ENCODE measurements at places on chromosomes 3 and 15.

DNA sequence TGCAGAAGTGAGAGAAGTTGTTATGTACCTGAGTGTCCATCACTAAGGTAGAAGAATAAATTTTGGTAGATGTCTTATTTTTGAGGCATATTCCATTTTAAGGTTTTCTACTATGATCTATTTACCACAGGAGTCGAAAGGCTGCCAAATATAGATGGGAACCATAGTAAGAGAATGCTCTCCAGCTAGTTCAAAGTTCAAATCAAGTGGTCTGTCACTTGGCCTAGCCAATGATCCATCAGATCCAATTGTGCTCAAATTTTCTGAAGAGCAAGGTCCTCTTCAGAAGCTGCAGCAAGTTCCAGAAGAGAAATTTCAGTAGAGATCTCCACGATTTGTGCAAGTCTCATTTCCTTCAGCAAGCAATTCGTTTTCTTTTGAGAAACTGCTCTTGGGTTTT is 10.9 kb downstream of the PROS1 start:
- no peak for DNase-seq

DNA sequence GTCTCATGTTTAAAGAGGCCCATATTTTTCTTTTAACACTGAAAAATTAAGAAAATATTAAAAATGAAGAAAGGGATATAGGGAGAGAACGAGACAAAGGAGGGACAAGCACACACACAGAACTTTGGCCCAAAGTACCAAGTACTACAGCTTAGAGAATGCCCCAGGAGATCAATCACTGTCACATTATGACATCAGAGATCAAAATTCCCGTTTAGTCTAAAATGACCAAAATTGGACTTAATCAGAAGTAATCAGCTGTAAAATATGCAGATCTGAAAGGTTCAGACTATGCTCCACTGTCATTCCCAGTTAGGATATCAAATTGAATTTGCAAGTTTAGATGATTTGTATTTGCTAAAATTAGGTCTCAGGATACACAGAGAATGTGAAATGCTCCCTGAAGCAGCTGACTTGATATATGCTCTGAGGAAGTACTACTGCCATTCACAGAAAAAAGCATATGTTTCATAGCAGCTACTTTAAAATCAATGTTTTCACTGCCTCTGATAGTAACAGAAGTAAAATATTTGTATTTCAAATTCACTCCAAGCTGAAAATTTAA is 123.0 kb downstream of the PEAK1 start:
- no peak for DNase-seq

DNA sequence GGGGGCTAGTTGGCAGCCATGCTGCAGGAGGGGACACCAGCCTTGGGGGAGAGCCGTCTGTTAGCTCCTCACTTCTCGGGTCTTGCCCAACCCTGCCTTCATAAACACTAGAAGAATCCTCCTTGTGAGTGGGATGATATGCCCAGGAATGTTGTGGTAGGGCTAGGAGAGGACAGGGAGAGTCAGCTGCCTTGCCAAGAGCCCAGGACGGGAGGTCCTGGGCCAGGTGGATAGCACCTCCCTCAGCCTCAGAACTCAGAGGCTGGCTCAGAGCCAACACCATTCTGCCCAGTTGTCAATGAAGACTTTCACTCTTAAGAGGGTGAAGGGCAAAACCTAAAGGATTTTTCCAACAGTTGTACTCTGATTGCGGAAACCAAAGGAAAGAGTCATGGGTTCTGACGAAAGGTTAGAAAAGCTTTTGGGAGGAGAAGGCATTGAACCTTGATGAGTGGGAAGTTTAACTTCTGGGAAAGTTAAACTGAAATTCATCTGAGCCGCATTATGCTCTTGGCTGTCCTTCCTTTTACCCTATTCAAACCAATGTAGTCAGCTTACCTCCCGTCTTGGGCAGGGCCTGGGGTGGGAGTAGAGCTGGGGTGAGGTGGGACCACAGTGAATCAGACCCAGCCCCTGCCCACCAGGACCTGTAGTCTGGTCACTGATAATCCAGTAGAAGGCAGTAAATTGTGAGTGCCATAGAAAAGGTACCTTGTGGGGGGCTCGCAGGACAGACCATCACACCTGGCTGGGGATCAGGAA is 81.9 kb downstream of the FAM43A start:
- no peak for DNase-seq

GRCh38 chr15:58442122-58442521 is 10.3 kb downstream of the LIPC start:
- DNase-seq, result no peak

- no peak for DNase-seq
These were observed 108.0 kb downstream of the KCNH8 start for GRCh38 chr3:19256313-19256712.

DNA sequence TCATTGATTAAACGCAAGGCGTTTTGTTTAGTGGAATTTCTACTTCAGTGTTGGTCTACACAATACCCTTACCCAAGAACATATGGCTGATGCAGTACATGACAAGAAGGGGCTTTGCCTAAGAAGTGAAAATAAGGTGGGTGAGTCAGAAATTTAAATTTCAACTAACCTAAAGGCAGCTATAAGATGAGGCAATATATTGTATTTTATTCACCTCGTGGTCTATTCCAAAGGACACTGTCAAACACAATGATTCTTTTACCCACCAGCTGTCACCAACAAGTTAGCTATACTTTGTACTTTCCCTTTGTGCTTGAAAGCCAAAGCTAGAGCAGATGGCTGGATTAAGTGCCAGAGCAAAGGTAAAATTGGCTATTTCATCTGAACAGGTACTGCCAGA is 10.9 kb upstream of the SETMAR start:
- DNase-seq, result no peak

DNA sequence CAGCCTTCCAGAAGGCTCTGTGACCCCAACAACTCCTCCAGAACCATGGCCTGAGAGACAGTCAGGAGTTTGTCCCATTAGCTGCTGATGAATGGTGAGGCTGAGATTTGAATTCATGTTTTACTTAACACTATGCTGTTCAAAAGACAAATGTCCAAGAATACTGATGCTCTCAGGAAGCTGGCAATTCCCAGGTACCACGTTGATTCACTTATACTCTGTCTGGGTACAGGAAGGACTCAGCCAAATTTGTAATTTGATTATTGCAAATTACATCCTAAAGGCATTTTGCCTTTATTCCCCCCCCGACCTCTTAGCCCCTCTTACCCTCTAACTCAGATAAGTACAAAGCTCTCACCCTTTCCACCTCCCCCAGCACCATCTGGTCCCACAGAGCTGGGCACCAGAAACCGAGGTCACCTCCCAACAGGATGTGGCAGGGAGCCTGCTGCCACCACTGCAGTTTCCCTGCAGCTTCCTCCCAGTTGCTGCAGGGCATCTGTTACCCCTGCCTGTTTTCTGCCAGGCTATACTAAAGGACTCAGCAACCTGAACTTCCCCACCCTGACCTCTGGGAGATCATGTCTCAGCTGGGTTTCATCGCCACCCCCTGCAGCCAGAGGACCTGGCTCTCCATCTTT is 33.6 kb downstream of the EAF1 start:
- DNase-seq, result no peak

DNA sequence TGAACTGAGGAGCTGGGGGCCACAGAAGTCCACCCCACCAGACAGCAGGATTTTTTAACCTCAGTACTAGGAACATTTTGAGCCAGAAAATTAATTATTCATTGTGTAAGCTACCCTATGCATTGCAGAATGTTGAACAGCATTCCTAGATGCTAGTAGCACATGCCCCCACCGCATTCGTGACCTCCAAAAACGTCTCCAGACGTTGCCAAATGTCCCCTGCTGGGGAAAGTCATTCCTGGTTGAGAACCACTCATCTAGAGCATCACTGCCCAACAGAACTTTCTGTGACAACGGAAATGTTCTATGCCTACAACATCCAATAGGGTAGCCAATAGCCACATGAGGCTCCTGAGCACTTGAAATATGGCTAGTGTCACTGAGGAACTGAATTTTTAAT is 333.5 kb downstream of the FOXP1 start:
- no peak for DNase-seq

DNA sequence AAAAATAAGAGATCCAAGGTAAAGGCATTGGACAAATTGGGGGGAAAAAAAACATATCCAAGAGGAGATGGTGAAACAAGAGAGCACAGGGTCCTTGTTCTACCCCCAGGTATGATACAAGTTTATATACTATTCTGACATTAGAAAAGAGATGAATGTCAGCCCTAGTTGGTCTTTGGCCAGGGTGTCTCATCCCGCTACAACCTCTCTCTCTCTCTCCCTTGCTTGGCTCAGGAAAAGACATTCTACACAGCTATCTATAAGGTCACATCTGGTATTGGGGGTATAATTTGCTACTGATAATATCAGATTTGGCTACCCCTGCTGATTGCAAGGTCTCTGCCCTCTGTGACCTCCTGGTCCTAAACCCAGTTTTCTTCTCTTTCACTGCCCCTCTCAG is 117.2 kb downstream of the GOLIM4 start:
- no peak for DNase-seq

DNA sequence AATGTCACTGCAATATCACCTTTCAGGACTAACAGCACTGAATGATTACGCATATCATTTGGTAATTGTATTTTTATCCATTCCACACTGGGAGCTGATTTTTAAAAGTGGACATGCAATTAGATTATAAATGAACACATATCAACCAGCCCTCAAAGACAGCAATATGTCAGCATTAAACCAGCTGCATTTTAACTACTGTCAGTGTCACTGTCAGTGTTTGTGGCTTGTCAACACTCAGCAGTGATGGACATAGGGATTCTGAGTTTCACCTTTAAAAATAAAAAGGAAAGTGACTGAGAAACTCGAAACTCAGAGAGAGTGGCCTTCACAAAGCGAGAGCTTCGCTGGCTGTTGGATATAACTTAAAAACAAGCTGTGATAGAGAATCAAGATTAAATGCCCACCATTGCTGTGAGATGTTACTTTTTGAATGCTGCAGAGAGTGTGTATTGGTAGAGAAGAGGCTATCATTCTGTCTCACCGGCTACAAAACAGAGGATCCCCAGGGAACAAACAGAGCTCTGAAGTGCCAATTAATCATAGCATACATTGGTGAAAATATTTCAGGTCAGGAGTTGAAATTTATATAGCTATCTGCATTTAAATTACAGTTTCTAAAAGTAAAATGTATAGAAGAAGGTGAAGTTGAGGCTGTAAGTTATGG is 635.8 kb downstream of the SQOR start:
- DNase-seq, result no peak

GRCh38 chr3:128993461-128994172 is at the start of gene CFAP92:
Gene CFAP92, minus strand, starts transcription at chr3:128994076. Its CDS starts 772 bp downstream, at chr3:128993304.
- peak; percentile 87 for DNase-seq

DNA sequence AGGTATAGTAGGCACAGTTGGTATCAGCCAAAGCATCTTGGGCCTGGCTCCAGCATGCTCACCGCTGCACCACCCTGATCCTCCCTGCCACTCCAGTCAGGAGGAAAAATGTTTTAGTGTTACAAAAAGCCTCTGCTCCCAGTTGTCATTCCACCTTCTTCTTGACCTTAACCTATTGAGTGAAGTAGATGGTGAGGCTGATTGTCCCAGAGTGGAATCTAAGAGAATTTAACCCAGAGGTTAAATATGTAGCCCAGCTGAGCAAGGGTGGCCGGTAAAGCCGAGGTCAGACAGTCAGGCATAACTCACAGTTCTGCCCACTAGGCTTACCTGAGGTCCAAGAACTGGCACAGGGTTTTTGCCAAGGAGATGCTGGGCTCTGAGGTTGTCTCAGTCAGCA is 30.7 kb upstream of the TNIK start:
- no peak for DNase-seq

GRCh38 chr3:189166321-189166720 is 5.5 kb upstream of the TPRG1 start:
- DNase-seq, result no peak

DNA sequence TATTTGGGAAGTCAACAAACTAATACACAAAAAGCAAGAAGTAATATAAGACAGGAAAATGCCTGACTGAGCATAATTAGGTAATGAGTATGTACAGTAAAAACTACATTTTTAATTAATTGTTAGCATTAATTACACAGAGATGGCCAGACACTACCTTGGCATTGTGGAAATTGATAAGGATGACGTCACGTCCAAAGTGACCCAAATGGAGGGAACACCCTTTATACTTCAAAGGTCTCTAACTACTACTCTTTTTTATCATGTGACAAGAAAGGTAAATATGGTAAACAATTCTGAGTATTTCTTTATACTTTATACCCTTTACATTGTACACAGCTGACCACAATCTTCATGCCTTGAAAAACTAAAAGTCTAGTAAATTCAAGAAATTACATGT is 22.4 kb upstream of the GUCA1C start:
- no peak for DNase-seq

DNA sequence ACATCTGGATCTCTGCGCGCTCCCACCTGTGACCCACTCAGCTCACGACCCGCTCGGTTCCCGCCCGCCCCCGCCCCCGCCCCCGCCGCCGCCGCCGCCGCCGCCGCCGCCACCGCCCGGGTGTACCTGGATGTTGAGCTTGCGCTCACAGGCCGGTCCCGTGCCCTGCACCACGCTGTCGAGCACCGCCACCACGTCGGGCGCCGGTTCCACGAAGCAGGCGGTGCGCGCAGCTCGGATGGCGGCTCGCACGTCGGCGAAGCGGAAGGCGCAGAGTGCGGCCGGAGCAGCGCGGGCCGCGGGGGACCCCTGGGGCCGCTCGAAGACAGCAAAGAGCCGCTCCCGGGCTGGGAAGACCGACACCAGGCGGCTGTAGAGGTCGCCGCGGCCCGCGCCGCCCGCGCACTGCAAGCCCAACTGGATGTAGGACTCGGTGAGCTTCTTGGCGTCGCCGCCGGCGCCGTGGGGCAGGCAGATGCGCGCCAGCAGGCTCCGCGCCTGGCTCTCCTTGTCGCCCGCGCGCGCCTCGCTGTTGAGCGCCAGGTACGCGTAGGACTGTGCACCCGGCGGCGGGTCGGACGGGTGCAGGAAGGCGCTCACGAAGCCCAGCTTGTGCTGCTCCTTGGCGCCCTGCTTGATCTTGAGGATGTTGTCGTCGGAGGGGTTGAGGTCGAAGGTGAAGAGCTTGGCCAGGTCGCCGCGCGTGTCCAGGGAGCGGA is 1.1 kb downstream of the PLXND1 start:
- peak; percentile 30 for DNase-seq

DNA sequence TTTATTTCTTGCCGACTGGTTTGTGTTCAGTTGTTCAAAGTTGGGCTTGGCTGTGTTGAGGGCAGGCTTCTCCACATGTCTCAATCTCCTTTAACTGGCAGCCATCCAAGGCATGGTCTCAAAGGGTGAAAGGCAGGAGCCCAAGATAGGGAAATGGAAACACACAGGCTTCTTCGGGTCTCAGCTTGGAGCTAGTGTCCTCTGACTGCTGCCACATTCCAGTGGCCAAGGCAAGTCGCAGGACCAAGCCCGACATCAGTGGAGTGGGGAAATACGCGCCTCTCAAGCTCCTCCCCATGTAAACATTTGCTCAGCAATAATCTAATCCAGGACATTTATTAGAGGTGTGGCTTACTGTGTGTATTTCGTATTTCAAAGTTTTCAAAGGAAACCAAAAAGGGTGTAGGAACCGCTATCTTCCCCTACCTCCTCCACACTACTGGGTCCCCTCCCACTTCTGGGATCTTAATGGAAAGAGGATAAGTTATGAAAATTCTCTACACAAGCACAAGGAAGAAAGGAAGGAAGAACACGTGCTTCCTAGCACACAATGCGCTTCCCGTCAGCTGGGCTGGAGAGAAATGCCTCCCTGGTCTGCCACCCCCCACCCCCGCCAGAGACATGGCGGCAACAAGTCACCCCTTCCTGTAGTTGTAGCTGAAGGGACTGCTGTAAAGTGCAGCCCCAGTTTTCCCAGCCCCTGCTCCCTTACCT is 181.7 kb downstream of the FAM43A start:
- no peak for DNase-seq
